PC-9 (cell line): ENCODE measurements at places on chromosomes 1 and 21. TPM values are rescaled to one million over a fixed set of nuclear protein-coding genes. Genes with fewer than 3 reads are reported as not detected.
A peak's percentile ranks its signal among the peaks of the same experiment; 100 is the strongest.

DNA sequence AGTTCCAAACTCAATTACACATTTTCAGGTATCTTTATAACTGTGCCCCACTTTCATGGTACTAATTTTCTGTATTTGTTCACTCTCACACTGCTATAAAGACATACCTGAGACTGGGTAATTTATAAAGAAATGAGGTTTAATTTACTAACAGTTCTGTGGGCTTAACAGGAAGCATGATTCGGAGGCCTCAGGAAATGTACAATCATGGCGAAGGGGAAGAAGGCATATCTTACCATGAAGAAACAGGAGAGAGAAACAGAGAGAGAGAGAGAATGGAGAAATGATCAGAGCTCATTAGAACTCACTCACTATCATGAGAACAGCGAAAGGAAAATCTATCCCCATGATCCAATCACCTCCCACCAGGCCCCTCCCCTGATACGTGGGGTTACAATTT lies 874.1 kb upstream of the B3GALT2 start:
- H3K27me3 ChIP-seq = no peaks in the 10 kb centered on the region
- no peaks in the 10 kb centered on the region for H3K4me1 ChIP-seq
- no peak for DNase-seq
- H3K36me3 ChIP-seq = no peaks in the 10 kb centered on the region
- H3K27ac ChIP-seq = no peak overlapping the region
- H3K4me3 ChIP-seq = no peak overlapping the region

GRCh38 chr21:37862536-37862935 lies 53.7 kb downstream of the KCNJ6 start:
- no peak for DNase-seq
- no peak overlapping the region for H3K4me3 ChIP-seq
- no peaks in the 10 kb centered on the region for H3K36me3 ChIP-seq
- H3K27me3 ChIP-seq = 0 out of 2 replicates have a peak, but pooled peaks cover under 1% of the 10 kb centered on the region
- no peak overlapping the region for H3K27ac ChIP-seq
- H3K4me1 ChIP-seq = no peaks in the 10 kb centered on the region

DNA sequence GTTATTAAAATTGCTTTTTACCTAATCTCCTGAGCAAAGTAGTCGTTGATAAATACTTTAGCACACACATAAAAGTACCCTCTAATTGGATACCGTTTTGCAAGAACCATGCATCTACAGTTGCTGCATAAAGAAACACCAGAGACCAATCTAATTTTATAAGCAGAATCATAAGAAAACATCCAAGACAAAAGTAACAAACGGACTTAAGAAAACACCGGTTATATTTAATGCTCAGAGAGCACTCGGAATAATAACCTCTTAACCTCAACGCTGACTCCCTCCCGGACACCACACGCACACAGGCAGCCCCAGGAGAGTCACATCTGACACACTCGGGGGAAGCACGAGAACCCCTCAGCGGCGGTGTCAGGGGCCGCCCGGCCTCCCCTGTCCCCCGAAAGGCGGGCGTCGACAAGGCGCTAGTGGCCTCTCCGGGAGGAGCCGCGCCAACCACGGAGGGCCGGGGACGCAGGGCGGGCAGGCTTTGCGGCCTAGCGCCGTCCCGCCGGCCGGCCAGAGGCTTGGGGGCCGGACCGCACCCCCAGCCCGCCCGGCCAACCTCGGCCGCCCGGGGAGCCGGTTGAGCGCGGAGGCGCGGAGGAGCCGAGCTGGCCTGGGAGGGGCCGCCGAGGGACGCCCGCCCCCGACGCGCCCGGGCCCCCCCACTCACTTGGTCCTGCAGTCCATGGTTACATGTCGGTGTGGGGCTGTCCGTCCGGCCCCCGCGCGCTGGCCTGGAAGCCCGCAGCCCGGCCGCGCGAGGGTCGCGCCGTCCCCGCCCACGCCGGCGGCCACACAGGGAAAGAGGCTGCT lies 606 bp downstream of the DENND1B start:
- no peaks in the 10 kb centered on the region for H3K36me3 ChIP-seq
- no peak for DNase-seq
- H3K27ac ChIP-seq = peak overlapping the region; percentile 95

DNA sequence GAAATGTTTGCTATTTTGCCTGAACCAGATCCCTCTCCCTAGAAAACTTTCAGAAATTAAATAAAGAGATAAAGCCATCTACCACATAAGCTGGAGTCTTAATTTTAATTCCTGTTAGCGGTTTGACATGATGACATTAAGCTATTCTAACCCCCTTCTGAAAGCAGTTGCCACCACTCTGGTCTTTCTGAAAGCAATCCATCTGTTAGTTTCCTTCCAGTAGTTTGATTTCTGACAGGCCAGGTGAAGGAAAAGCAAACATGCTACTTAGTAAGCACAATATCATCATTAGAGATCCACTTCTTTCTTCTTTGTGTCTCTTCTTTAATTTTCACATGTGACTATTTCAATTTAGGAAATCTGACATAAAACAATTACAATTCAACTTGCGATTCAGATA lies 39.9 kb downstream of the RGL1 start:
- no peak for DNase-seq
- no peaks in the 10 kb centered on the region for H3K4me1 ChIP-seq
- H3K27me3 ChIP-seq = no peaks in the 10 kb centered on the region
- no peaks in the 10 kb centered on the region for H3K36me3 ChIP-seq
- H3K27ac ChIP-seq = no peak overlapping the region

Gene NDUFS5
- 498 and 524 TPM in 2 replicates for total RNA-seq

DNA sequence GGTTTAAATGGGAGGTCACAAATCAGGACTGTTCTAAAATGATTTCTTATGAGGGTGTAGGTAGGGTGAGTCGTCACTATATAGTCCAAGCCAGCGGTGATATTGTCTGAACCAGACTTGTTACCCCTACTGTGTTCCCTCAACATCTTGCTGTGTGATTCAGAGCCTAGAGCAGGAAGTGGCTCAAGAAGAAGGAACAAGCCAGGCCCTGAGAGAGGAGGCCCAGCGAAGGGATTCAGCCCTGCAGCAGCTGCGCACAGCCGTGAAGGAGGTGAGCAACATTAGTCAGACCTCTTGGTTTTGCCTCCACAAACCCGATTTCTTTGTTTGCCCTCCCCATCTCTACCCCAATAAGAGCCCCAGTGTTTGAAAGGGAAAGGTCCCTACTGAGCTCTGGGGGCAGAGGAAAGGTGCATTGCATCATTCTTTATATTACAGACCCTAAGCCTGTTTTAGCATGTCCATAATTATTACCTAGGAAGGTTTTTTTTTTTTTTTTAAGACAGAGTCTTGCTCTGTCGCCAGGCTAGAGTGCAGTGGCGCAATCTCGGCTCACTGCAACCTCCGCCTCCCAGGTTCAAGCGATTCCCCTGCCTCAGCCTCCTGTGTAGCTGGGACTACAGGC lies 5.0 kb upstream of the SH3BGRL3 start:
- no peak overlapping the region for H3K4me3 ChIP-seq
- no peak for DNase-seq
- peaks cover 51% of the 10 kb centered on the region for H3K4me1 ChIP-seq
- peak overlapping the region; percentile 79 for H3K27ac ChIP-seq
- peaks cover 24% of the 10 kb centered on the region for H3K36me3 ChIP-seq
- no peaks in the 10 kb centered on the region for H3K27me3 ChIP-seq

Gene KMO
- total RNA-seq = 0.07 TPM in 1 of 2 replicates, not detected in the other

- H3K27ac ChIP-seq = peak overlapping the region; percentile 100
- peak overlapping the region; percentile 46 for H3K4me3 ChIP-seq
- no peaks in the 10 kb centered on the region for H3K27me3 ChIP-seq
- H3K4me1 ChIP-seq = peaks cover 54% of the 10 kb centered on the region
- peak; percentile 93 for DNase-seq
Observed at GRCh38 chr1:24294228-24294672, 24.9 kb upstream of the GRHL3 start.

Gene FAM151A
- not detected in 2 replicates for total RNA-seq

Gene OR10J1
- total RNA-seq = not detected in 2 replicates

DNA sequence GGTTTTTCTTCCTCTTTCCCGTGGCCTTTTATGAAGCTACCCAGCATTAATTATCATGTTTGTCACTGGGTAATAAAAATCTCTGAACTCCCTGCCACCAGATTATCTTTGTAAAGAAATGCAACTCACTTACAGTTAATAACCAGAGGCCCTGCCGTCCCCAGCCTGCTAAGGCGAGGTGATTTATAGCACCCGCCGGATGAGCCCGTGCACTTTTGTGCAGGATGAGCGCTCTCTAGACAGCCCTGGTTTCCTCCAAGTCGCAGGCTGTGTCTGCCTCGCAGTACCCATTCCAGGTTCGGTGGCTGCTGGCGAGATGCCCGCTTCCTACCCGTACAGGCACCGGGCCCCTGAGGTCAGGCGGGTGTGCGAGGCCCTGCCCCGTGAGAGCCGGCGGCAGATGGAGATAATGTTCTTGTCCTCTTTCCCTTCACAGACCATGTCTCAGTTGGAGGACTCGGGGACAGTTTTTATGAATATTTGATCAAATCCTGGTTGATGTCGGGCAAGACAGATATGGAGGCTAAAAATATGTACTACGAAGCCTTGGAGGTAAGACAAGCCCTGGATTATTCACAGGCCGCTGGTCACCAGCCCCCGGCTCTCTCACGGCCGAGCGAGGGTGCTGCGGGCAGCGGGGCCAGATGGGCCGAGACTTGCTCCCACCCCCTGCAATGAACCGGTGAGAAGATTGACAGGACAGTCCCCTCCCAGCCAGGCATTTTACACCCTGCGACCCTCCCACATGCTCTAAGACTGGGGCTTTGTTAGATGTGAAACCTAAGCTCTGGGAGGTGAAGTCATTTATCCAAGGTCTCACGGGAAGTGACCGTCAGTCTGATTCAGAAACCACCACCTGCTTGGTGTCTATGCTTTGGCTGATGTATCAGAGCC lies 28.5 kb upstream of the SELENON start:
- H3K4me1 ChIP-seq = peaks cover 25% of the 10 kb centered on the region
- no peak overlapping the region for H3K4me3 ChIP-seq
- no peak overlapping the region for H3K27ac ChIP-seq
